NB4 (cell line): ENCODE measurements at places on chromosomes 4 and X.

GRCh38 chr4:150259861-150260567, 181.8 kb downstream of the DCLK2 start:
- DNase-seq: no peak

DNA sequence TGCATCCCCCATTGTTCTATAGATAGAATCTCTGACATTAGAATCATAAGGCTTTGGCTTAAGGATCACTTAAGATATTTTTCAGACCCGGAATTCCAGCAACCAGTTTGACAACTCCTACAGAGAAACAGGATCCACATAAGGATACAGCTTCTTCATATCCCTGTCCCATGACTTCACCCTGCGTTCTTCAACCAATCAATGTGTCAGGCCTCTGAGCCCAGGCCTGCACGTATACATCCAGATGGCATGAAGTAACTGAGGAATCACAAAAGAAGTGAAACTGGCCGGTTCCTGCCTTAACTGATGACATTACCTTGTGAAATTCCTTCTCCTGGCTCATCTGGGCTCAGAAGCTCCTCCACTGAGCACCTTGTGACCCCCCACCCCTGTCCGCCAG, 85.1 kb downstream of the MFAP3L start:
- no peak for DNase-seq

DNA sequence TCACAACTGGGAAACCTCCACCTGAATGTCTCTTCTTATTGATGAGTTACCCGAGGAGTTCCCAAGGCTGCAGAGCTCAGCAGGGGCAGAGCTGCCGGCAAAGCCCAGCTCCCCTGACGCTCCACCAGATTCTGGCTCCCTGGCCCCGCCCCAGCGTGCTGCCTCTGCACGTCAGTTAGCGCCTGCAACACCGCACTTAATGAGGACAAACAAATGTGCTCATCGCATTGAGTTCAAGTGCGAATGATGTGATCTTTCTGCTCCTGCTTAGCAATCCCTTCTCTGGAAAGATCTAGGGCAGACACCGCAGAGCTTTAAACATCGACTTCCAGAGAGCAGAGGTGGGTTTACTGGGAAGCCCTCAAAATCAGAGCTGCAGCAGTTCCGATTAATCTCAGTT, 55.5 kb upstream of the FBXW7 start:
- DNase-seq: no peak

- DNase-seq: no peak
Measured at GRCh38 chrX:50778272-50778671, 35.7 kb downstream of the SHROOM4 start.

DNA sequence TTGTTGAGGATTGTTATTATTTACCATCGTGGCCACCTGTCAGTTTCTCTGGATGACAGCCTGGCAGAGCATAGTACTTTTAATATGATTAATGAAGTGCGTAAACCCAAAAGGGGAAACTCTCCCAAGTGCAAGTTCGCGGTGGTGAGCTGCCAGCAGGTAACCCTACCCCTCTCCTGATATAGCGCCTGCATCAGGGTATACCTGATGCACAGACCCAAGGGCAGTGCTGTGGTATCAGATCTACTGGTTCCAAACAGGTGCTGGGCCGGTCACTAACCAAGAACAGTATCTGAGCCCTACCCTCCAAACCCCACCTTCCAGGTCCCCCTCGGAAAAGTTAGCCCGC, 1.6 kb downstream of the RNF150 start:
- no peak for DNase-seq

DNA sequence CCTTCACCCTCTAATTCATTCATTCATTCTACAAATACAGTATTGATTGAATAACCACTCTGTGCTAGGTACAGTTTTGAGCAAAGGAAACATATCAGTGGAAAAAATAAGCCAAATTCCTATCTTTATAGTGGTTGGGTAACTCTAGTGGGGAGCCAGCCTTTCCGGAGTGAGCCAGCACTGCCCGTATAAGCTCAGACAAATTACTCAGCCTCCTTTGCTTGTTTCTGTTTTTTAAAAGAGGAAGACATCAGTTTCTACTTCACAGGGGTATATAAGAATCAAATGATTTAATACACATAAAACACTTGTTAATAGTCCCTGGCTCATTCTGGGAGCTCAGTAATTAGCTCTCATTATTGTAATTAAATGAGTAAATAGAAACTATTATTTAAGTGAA, 238.2 kb upstream of the MAD2L1 start:
- no peak for DNase-seq

GRCh38 chrX:29553542-29553941, 661.8 kb upstream of the MAGEB2 start:
- DNase-seq: no peak

DNA sequence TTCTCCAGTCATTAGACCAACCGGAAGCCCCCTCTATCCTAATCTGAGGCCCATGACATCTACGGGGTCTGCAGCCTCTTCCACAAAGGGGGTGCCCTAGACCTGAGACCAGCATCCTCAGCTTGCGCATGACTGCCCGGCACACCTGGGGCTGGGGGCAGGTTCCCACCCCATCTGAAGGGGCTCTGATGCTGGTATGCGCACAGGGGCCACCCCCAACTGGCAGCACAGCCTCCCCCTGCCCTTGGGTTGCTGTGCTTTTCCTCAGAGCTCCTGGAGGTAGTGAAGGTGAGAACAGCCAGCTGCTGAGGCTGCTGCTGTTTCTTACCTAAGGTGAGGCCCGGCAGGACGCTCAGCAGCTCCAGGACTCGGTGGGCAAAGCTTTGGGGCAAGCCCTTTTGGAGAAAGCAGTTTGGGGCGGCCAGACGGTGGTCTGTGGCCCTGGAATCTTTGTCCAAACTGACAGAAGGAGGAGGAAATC, 18.9 kb upstream of the CPLX1 start:
- DNase-seq: no peak

GRCh38 chr4:165539801-165540200, 161.0 kb downstream of the CPE start:
- no peak for DNase-seq

DNA sequence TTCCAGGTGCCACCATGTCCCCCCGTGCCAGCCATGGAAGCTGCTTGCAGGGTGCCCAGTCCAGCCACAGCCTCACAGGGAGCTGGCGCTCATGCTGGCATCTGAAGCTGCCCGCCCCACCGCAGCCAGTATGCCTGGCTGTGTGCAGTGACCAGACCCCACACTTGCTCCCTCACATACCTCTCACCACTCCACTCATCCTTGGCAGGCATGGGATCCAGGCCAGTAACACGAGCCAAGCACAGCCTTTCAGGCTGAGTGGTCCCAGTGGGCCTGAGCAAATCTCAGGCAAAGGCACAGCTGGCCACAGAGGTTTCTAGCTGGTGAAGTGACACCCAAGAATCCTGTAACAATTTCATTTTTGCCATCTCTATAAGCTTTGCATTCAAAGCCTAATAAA, 48.4 kb upstream of the SEC24B start:
- DNase-seq: no peak

DNA sequence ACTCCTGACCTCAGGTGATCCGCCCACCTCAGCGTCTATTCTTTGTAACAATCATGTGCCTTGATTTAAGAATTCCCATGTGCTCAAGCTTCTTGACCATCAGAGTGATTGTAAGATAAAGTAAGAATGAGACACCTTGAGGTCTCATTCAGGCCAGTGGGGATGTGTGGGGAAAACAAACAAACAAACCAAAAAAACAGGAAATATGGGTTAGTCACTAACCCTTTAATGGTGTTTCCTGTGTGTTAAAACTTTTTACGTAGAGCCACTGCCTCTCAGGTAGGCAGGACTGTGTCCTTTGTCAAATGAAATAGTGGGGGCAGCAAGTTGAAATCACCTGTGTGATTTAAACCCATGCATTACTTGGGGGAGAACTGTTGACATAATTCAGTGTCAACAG, 91.5 kb upstream of the DHRSX start:
- DNase-seq: no peak

GRCh38 chr4:141899103-141899502, 262.7 kb downstream of the IL15 start:
- no peak for DNase-seq

DNA sequence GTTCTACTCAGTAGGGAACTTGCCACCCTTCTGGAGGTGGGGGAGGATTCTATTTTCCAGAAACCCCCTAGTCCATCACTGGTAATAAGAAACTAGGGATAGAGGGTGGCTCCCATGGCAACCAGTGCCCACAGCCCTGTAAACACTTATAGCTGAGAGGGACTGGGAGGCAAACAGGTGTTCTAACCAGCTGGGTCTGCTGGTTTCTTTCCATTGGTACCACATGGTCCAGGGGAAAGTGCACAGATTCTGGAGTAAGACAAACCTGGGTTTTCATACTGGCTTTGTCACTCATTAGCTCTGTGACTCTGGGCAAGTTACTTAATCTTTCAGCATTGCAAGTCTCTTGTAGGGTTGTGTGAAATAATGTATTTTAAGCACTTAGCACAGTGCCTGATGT, 26.9 kb downstream of the IGSF1 start:
- no peak for DNase-seq

- no peak for DNase-seq
Measured at GRCh38 chr4:104905546-104905945, 241.1 kb upstream of the TET2 start.

DNA sequence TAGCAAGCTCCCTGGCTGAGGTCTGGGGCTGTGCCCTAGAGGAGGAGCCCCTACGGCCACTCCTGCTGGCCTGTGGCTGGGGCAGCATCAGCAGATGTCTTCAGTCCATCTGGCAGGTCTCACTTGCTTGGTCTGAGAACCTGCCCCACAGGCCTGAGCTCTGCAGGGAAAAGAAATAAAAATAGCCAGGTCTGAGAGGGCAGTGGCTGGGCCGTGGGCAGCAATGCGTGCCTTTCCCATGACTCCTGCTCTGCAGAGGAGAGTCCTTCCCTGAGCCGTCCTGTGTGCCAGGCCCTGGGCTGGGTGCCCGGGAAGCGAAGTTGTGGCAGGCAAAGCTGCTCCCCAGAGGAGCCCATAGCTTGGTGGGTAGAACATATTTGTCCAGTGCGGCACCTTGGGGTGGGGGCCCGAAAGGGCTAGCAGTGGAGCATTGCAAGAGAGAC, 11.3 kb upstream of the KIAA0232 start:
- no peak for DNase-seq

GRCh38 chr4:176271749-176272148, 2.7 kb upstream of the ASB5 start:
- DNase-seq: no peak

DNA sequence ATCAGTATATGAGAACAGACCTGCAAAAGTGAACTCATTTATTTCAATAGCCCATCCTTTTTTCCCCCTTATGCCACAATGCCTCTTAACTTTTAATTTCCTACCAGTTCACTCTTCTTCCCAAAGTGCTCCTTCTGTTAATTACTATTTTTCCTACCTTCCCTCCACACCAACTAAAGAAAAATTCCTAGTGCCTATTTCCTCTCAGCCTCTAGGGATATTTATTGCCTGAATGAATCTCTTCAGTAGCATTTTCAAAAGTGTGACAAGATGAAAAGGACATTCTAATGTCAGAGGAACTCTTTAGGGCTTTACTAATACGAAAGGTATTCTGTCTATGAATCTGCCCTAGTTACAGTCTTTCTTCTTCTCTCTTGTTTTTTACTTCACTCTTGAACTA, 181.1 kb upstream of the SPRY1 start:
- DNase-seq: no peak

GRCh38 chr4:60808726-60809485, 391.2 kb upstream of the ADGRL3 start:
- no peak for DNase-seq

DNA sequence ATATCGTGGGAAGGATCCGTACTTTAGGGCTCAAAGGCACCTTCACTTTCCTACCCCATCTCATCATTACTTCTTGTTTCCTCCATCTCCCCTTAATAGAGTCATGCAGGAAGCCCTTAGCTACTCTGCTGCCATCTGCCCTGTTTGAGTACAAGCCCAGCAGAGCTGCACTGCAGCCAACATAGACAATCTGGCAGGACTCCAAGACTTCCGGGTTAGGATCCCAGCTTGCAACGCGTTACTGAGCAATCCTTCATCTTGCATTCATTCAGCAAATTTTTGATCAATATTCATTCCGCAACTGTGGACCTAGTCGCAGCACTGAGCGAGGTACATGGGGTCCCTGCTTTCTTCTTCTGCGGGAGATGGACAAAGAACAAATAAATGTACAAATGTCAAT, 344.9 kb downstream of the BCOR start:
- no peak for DNase-seq

GRCh38 chr4:145340071-145340675, 141.5 kb upstream of the SMAD1 start:
- DNase-seq: no peak

DNA sequence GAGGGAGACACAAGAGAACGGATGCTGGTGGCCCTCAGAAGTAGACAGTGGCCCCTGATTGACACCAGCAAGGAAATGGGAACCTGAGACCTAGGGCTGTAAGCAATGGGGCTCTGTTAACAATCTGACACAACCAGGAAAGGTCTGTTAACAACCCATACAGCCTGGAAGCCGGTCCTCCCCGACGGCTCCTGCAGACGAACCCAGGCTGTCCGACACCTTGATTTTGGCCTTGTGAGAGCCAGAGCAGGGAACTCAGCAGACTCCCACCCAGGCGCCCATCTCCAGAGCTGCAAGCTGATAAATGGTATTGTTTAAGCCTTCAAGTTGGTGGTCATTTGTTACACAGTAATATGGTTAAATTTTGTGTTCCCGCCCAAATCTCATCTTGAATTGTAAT, 10.2 kb upstream of the CYTL1 start:
- no peak for DNase-seq

GRCh38 chrX:131843987-131844386, 179.1 kb upstream of the STK26 start:
- no peak for DNase-seq
